ENCODE measurements at places on chromosomes 1 and 21.

- no peak for DNase-seq
Observed at GRCh38 chr1:11804666-11805421, 920 bp downstream of the MTHFR start.

DNA sequence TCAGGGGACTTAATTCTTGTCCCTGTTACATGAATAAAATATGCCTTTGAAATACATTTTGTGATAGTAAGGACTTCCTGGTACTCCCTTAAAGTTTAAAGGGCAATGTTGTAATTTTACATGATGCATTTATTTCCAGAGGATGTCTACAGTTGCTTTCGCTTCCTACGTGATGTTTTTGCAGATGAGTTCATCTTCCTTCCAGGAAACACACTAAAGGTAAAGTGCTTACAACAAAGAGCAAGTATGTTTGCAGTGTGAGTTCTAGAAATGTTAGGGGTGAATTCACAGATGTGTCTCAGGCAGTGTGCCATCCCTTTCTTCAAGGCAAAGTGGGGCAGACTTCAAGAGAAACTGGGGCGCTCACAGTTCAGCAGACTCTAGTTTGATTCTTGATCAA lies 31.2 kb downstream of the GNPAT start:
- no peak for DNase-seq

DNA sequence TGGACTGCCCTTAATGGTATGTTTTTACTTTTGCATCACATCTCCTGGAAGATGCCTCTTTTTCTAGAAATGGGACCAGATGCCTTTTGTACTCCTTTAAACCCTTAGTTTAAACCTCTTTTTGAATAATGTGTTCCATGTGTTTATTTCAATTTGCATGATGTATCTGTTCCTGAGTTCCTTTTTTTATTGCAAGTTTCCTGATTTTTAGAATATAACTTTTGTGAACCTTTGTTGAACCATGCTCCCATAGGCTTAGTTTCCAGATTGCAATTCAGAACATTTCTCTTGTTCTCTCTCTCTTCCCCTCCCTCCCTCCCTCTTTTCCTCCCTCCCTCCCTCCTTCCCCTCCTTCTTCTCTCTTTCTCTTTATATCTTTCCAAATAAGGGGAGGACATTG lies 81.9 kb downstream of the RGL1 start:
- DNase-seq, result no peak

DNA sequence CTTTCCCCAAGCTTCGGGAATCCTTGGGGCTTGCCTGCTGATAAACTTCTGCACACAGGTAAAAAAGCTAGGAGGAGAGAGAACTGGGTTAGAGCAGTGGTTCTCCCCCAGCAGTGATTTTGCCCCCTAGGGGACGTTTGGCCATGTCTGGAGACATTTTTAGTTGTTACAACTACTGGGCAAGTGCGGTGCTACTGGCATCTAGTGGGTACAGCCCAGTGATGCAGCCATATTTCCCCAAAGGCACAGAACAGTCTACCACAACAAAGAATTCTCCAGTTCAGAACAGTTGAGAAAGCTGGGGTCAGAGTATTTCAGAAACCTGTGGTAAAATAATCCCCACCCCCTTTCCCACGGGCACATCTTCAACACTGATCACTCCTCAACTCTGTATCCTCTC lies 41.3 kb downstream of the LRRC71 start:
- DNase-seq, result no peak

- no peak for DNase-seq
Observed at GRCh38 chr1:8598783-8599182, 218.7 kb downstream of the RERE start.
